ENCODE measurements at places on chromosomes 7 and 10. TPM values are rescaled to one million over a fixed set of nuclear protein-coding genes. Genes with fewer than 3 reads are reported as not detected.

SCART1 gene
- 1.8 TPM for total RNA-seq

OR2A1 gene
- not detected for total RNA-seq

GPNMB gene
- total RNA-seq, result 23.2 TPM

RPEL1 gene
- total RNA-seq, result not detected

LAMB4 gene
- not detected for total RNA-seq

SCIN gene
- total RNA-seq, result 0.11 TPM

FAM241B gene
- total RNA-seq, result 1.6 TPM

DLD gene
- total RNA-seq, result 219 TPM

CEP55 gene
- 0.10 TPM for total RNA-seq

RBP4 gene
- 1.0 TPM for total RNA-seq

MYH16 gene
- not detected for total RNA-seq

WAC gene
- 64.2 TPM for total RNA-seq

CDK1 gene
- total RNA-seq, result 0.60 TPM

EEPD1 gene
- 19.8 TPM for total RNA-seq

PTPN20 gene
- 5.9 TPM for total RNA-seq

ATOH7 gene
- not detected for total RNA-seq

ANKRD1 gene
- 2,218 TPM for total RNA-seq

STAM gene
- 42.4 TPM for total RNA-seq

BLNK gene
- total RNA-seq, result 3.7 TPM

MKX gene
- 0.24 TPM for total RNA-seq

SFR1 gene
- 3.8 TPM for total RNA-seq

LOXL4 gene
- total RNA-seq, result 26.3 TPM

TACR2 gene
- total RNA-seq, result 0.22 TPM

PRR15 gene
- not detected for total RNA-seq

LRRC18 gene
- total RNA-seq, result not detected

OR6B1 gene
- total RNA-seq, result not detected

SEMA4G gene
- 1.4 TPM for total RNA-seq

FAM200A gene
- total RNA-seq, result 6.3 TPM

ADCYAP1R1 gene
- total RNA-seq, result 2.2 TPM

MAP3K8 gene
- 3.0 TPM for total RNA-seq

CHAT gene
- not detected for total RNA-seq

MMD2 gene
- not detected for total RNA-seq

PTN gene
- total RNA-seq, result 0.32 TPM

WIPF3 gene
- 30.7 TPM for total RNA-seq

NUTM2B gene
- total RNA-seq, result 0.42 TPM

EPO gene
- not detected for total RNA-seq
